ENCODE measurements at places on chromosomes 6 and 20.

DNA sequence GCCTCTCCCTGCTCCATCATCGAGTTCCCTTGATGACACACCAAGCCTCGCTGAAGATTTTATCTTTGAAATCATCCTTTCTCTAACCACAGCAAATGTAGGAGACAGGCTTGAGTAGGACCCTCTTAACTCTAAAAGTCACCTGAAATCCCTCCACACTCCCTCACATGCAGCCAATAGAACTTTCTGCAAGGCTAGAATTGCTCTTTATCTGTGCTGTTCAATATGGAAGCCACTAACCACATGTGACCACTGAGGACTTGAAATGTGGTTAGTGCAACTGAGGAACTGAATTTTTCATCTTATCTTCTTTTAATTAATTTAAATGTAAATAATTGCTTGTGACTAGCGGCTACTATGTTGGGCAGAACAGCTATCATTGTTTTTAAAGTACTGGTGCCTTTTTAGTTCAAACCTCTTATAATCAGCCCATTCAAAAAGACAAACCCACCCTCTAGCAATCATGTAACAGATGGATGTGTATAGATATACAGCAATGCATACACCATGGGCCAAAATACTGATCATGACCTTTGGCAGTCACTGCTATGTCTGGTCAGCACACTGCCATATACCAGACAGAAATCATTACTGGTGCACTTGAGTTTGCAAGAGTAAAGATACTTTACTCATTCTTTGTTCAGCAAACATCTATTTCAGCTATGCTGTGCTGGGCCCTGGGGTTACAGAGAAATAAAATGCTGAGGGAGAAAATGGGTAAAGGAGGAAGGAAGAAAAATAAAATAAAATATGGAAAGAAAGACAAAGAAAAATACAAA is 50.0 kb downstream of the GFOD1 start:
- DNase-seq = no peak

GRCh38 chr20:48034751-48035150 is 249.5 kb upstream of the SULF2 start:
- no peak for DNase-seq

GRCh38 chr20:517221-517620 is 26.4 kb downstream of the CSNK2A1 start:
- DNase-seq = no peak

- DNase-seq = no peak
Observed at GRCh38 chr20:36891211-36891610, 15.3 kb downstream of the TLDC2 start.

- DNase-seq = no peak
Observed at GRCh38 chr6:27297857-27298730, 14.0 kb downstream of the POM121L2 start.

DNA sequence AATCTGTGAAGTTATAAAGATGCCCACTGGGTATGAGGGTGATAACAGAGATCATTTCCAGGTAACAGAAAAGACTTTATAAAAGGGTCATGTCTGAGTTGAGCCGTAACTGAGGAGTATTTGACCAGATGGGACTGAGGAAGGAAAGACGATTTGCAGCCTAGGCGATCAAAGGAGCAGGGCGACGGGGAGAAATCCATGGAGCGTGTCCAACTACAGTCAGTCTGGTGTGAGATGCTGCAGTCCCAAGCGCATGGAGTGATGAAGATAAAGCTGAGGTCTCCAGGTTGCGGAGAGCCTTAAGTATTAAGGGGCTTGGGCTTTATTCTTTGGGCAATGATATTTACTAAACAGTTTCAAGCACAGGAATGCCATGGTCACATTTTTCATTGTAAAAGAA is 166.7 kb downstream of the PRKN start:
- no peak for DNase-seq
